ENCODE measurements at places on chromosomes 12 and 14.

DNA sequence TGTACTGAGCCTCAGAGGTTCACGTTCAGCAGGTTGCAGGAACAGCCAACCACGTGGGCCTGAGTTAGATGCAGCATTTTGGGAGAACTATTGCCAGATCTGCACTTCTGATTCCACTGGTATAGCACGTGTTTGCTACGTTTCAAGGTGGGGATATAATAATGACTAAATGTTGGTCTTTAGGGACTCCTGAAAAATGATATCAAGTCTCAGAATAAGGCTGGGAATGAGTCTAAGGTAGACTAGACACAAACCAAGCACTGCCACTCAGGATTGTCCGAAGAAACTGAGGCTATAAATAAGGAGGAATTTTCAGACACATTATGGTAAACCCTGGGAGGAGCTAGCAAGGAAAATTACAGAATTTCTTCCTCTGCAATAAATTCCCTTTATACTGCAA is 98.1 kb downstream of the ESR2 start:
- no peak for DNase-seq

DNA sequence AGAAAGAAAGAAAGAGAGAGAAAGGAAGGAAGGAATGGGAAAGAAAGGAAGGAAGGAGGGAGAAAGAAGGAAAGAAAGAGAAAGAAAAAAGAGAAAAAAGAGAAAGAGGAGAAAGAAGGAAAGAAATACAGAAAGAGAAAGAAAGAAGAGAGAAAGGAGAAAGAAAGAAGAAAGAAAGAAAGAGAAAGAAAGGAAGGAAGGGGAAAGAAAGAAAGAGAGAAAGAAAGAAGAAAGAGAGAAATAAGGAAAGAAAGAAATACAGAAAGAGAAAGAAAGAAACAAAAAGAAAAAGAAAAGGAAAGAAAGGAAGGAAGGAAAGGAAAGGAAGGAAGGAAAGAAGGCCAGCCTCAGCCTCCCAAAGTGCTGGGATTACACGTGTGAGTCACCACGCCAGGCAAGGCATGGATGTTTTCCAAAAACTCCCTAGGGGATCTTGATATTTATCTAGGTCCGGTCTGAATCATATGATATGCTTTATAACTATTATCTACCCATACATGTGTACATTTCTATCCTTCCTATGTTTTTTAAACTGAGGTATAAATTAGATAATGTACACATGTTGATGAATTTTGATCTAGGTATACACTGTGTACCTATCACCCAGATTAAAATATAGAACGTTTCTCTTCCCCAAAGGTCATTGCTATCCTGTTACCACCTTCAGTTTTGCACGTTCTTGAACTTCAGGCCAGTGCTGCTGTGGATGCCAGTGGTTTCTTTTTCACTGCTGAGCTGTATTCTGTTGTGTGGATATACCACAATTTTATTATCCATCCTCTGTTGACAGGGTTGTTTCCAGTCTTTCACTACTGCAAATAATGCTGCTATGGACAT is 177.9 kb downstream of the RBM19 start:
- DNase-seq, result no peak

DNA sequence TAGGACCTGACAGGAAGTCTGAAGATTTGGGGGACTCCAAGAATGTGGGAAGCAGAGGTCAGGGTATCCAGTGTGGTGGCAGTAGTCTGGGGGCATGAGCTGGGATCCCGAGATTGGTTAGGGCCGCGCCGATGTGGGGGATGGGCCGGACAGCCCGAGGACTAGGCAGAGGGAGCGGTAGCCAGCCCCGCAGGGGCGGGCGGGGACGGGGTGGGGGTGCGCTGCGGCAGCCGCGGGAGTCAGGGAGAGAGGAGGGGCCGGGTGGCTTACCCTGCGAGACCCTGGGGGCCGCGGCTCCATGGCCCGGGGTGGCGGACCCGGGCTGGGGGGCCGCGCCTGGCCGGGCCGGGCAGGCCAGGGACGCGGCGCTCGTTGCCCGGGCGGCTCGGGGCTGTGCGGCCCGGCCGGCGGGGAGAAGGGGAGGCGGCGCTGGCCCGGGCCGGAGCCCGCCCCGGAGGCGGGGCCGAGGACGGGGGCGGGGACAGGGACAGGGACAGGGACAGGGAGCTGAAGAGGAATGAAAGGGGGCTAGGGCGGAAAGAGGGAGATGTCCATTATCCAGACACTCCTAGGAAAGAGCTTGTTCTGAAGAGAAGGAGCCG is 5.6 kb downstream of the ZNF385A start:
- no peak for DNase-seq

GRCh38 chr12:64707362-64707761 is 51.8 kb downstream of the GNS start:
- DNase-seq, result no peak

GRCh38 chr12:27896419-27896990 is 76.0 kb downstream of the PTHLH start:
- DNase-seq, result no peak

GRCh38 chr12:80156306-80156705 is 57.0 kb downstream of the OTOGL start:
- DNase-seq, result no peak

DNA sequence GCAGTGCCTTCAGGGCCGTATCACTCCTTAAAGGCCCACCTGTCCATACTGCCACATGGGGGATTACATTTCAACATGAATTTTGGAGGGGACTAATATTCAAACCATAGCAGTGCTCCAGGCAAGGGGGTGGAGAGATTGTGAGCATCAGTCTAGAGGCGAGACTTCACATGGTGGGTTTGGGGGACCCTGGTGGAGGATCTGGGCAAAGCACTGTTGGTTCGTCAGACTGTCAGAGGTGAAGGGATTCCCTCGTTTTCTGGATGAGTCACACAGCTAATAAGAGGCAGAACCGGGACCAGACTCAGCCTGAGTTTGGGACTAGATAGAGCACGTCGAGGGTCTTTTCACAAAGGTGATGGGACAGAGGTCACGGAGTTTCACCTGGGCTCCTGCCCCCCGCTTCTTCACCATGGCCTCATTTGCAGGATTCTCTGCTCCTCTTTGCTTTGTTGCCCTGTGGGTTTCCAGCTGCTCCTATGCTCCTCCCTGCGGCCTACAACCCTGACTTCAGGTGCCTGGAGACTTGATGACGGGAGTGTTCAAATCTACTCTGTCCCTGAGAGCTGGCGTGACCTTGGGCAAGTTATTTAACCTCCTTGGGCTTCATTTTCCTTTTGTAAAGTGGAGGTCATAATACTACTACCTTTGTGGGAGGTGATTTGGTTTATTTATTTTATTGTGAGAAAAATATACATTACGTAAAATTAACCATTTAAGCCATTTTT is 41.5 kb downstream of the TEAD4 start:
- no peak for DNase-seq

DNA sequence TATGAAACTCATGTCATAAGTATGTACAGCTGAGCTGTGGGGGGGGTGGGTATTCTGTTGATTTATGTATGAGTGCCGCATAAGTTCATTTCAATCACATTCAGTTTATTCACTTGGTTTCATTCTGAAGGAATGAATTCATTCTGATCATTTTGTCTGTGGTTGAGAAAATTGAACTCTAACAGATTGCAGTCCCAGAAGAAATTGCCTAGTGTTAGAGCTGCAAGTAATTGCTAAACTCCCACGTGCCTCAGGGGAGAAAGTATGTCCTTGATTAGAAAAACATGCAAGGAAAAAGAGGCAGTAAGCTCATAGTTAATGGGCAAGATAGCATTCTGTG is 442.4 kb upstream of the MGAT4C start:
- DNase-seq, result no peak

- no peak for DNase-seq
These were observed 15.7 kb downstream of the NDUFA12 start for GRCh38 chr12:94987801-94988200.

GRCh38 chr12:124336742-124337520 is 42.0 kb downstream of the RFLNA start:
- DNase-seq, result no peak
